ENCODE measurements at places on chromosomes 1 and 21.

DNA sequence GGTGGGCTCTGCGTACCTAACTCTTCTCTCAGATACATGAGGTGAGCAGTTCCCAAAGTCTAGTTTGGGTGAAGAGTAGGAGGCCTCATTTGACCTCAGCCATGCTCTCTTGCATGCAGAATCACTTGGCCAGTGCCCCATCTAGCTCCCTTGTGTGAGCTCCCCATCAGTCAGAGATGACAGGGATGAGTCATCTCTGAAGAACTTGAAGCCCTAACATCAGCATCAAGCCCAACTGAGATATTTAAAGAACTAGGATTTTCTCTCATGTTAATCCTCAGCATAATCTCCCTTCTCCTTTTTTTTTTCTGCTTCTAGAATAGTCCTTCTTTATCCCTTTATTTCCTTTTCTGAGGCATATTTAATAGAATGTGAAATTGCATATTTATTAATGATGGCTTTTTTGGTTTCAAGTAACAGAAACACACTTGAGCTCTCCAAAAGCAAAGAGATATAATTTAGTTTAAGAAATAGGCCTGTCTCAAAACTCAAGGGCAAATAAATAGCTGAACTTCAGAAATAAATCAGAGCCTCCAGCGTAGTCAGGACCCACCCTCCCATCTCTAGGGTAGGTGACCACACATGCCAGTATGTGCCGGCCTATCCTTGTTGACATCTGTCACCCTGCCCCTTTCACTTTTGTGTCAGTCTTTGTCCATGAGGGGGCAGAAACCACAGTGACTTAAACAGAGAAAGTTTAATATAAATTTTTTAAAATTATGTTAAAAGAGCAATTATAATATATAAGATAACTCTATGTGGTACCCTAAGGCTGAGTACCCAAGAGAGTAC, 112.3 kb downstream of the TSEN15 start:
- no peak for DNase-seq

DNA sequence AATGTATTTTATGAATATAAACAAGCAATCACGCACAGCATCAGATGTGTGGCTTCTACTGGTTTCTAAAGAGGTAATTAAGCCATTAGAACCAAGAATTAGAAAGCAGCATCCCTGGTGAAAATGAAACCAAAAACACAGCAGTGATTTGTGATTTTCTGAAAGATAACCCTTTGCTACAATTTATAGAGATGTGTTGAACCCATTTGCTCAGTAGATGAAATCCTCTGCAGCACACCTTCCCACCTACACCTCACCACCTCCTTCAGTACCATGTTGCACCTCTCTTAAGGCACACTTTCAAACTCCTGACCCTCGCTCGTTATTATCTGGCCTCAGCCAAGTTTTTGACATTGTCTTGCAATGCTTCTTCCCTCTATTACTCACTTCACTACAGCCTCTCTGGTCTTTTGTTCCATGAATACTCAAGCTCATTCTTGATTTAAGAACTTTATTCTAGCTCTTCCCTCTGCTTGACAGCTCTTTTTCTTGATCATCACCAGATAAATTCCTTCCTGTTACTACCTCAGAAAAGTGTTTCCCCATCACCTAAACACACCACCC, 38.6 kb downstream of the NSL1 start:
- DNase-seq: no peak

DNA sequence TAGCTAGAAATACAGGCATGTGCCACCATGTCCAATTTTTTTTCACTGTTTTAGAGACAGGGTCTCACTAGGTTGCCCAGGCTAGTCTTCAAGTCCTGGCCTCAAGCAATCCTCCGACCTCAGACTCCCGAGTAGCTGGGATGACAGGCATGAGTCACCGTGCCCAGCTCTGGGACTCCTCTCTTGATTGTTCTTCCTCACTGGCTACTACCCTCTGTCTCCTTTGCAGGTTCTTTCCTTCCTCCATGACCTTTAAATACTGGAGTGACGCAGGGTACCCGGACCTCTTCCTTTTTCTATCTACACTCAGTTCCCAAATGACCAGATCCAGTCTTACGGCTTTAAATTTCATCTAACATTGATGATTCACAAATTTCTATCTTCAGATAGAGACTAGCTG, 34.9 kb downstream of the ASH1L start:
- DNase-seq: no peak

- DNase-seq: no peak
Observed at GRCh38 chr1:3510136-3510955, 55.9 kb downstream of the ARHGEF16 start.

DNA sequence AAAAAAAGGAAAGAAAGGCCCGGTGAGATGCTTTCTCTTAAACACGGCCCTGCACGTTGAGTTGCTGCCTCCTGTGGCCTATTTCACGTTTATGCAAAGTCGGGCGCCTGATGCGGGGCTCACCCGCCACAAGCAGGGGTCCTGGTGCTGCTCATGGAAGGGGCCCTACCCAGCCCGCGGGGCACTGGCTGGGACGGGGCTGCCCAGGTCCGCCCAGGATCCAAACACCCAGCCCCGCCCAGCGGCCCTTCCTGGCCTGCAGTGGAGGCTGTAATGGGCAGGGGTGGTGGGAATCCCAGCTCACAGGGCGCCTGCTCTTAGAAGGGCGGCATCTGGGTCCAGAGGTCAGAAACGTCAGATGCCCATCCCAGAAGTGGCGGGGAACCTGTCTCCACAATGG, 1.6 kb downstream of the COL6A2 start:
- DNase-seq: no peak

- DNase-seq: no peak
Observed at GRCh38 chr1:3169665-3170356, 100.8 kb downstream of the PRDM16 start.

- no peak for DNase-seq
Observed at GRCh38 chr1:103156966-103157365, 48.6 kb upstream of the COL11A1 start.

- DNase-seq: no peak
Observed at GRCh38 chr1:33971913-33972312, 108.0 kb downstream of the HMGB4 start.

DNA sequence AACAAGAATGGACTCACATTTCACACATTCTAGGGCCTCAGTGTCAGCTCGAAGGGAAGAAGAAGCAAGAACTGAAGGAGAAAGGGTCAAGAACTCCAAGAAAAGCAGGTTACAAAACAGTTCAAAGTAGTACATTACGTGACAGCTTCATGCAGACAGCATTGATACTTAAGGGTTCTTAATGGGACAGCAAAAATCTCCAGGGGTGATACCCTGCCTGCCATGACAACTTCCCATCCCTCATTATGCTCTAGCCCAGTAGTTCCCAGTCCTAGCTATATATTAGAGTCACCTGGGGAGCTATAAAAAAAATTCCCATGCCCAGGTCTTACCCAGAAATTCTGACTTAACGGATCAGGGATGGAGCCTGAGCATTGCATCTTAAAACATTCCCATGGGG, 51.2 kb upstream of the PROX1 start:
- no peak for DNase-seq

DNA sequence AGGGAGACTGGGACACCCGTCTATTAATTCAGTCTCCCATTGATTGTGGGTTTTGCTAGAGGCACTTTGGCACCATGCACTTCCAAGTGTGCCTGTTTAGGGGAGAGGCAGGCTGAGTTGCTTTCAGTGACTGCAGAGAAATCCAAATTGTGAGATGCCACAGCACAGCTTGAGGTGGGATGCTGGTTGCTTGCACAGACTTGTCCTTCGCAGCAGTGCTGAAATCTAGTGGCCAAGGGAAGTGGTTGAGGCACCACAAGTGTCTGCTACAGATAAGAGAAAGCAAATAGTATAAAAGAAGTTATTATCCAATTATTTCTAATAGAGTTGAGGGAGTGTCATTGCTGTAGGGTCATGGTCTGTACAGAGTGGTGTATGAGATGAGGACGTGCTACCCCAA, 40.0 kb upstream of the APP start:
- DNase-seq: no peak

DNA sequence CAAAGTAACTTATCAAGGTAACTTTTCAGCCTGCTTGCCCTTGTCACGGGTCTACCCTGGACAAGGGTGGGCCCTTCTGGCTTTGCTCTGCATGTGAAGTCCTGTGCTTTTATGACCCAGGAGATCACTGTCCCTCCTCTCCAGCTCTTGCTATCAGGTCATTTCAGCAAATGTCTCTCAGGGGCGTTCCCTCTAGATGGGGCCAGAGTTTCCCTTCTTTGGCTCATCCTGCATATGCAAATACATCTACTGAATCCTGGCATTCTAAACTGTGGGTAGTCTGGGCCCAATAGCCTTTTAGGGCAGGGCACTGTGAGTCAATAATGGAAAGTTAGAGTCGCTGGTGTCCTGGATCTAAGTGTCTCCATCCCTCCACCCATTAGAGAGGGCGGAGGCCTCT, 366.9 kb upstream of the USP24 start:
- no peak for DNase-seq

DNA sequence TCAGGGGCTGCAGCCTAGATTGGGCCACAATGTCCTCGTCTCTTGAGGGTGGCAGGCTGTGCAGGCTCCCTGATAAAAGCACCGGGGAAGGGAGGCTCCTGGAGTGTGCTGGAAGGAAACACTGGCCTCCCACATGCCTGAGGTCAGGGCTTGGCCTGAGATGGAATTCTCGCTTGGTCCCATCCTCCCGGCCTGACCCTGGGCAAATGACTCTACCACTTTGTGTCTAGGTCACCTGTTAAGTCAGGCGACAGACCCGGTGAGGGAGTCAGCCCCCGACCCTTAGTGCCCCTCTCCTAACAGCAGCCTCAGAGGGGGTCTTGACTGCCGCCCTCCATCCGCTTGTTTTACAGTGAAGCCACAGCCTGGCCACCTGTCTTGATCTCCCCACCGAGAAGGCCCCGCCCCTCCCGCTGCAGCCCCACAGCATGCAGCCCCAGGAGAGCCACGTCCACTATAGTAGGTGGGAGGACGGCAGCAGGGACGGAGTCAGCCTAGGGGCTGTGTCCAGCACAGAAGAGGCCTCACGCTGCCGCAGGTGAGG, 2.5 kb downstream of the SMIM1 start:
- DNase-seq: no peak

- DNase-seq: no peak
Observed at GRCh38 chr21:23858878-23859277, 1748.4 kb downstream of the MRPL39 start.
